ENCODE measurements at places on chromosomes 3 and 15.

DNA sequence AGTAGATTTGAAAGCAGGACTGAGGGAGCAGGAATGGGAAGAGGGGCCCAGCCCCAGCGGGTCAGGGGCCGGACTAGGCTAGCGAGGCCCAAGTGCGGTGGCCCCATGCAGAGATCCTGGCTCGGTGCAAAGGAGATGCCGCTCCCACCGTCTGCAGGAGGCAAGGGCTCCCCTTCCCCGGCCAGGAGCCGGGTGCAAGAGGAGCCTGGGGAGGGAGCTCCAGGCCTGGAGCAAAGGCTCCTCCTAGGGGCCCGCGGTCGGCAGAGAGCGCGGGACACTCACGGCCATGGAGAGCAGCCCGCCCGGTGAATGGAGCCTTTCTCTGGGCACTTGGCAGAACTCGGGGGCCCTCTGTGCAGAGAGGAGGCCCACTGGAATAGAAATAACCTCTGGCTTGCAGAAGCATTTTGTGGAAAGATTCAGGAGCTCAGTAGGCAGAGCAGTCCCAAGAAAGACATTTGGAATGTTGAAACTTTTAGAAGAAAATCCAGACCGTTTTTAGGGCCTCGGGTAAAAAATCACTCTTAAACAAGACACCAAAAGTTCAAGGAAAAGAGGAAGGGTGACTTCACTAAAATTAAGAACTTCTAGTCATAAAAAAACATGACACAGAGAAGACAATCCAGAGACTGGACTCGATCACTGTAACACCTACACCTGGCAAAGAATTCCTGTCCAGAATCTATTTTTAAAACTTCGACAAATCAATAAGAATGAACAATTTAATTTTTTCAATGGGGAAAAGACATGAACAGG lies 43.0 kb upstream of the USP3 start:
- DNase-seq, result no peak

DNA sequence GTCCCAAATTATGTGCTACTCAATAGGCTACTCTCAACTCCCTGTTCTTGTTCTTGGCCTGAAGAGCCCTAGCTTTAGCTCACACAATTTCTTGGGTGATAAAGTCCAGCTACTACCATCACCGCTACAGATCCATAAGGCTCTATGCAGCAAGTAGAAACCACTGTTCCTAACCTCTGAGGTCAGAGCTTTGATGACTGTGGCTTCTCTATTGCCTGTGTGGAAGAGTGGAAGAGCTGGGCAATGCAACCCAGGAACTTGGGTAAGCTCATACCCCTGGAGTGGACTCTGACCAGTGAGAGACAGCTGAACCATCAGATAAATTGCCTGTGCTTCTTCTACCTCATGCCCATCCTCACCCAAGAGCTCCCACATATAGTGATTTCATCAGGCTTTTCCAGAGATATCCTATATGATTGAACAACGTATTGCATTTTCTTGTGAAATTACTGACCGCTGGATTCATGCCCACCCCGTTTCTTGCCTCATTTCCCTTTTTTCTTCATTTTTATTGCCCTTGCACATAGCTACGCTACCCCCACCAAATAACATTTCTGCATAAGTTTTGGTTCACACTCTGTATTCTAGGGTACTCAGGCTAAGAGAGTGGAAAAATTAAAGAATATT lies 172.3 kb upstream of the MBNL1 start:
- DNase-seq, result no peak

- no peak for DNase-seq
Measured at GRCh38 chr3:175392653-175393052, 533.5 kb downstream of the NAALADL2 start.

DNA sequence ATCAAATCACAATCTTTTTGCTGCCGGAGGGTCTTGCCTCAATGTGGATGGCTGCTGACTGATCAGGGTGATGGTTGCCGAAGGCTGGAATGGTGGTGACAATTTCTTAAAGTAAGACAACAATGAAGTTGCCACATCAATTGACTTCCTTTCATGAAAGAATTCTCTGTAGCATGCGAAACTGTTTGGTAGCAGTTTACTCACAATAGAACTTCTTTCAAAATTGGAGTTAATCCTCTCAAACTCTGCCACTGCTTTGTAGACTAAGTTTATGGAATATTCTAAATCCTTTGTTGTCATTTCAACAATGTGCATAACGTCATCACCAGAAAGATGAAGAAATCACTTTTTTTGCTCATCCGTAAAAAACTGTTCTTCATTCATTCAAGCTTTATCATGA lies 65.8 kb downstream of the B3GNT5 start:
- no peak for DNase-seq

DNA sequence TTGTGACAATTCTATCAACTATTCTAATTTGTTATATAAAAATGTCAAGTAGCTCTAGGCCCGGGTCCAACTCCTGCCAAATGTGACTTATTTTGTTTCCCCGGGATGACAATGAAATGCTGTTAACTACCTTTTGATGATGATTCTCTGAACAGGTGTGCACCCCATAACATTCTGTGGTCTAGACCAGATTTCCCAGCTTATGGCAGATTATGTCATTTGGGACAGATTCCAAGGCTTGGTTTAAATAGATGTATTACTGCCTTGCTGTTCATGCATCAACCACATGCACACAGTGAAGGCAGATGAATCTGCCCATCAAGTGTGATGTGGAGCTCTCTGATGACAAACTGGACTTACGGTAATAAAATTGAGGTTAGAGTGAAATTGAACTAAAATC lies 150.5 kb downstream of the MECOM start:
- DNase-seq, result no peak

- no peak for DNase-seq
Measured at GRCh38 chr3:172411478-172411947, 36.7 kb downstream of the GHSR start.

GRCh38 chr3:174100744-174101143 lies 703.2 kb downstream of the NLGN1 start:
- DNase-seq, result peak; percentile 22

GRCh38 chr3:187967993-187968392 lies 186.0 kb upstream of the LPP start:
- DNase-seq, result peak; percentile 52

GRCh38 chr3:193335031-193335430 lies 43.5 kb downstream of the ATP13A5 start:
- no peak for DNase-seq

DNA sequence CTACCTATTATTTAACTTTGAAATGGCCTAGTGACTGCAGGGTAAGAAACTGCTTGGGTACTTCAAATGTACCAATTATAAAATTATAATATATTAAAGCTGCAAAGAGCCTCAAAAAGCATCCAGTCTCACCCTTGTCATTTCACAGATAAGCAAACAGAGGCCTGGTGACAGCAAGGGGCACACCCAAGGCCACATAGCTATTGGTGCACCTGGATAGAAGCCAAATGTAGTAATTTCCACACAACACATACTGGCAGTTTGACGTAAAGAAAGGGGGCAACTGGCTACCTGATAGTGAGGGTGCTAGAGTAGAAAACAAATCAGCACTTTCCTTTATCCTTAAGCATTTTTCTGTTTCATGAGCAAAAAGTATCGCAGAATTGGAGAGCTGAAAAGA lies 51.1 kb downstream of the IFT57 start:
- DNase-seq, result no peak

DNA sequence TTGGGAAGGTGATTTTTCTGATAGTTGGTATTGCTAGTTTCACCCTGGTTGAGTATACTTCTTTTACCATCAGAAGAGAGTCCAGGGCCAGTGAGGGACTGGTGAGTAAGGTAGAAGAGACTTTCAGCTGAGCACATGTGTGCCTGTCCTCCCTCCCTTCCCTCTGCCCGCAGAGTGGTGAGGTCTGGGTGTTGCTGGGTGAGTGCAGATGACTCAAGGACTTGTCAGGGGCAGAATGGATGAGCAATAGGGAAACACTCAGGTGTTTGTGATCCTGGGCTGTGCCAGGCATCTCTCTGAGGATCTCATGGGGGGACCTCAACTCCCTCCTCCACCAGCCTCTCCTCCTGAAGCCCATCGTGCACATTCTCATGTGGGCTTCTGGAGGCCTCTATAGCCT lies 76.0 kb upstream of the GSK3B start:
- peak; percentile 91 for DNase-seq
